Posterior cingulate gyrus (tissue), 11 donors: ENCODE measurements at places on chromosomes 7 and 10.
A peak's percentile ranks its signal among the peaks of the same experiment; 100 is the strongest.

GRCh38 chr7:15308821-15309220, 253.0 kb downstream of the AGMO start:
- no peak for DNase-seq

GRCh38 chr10:27819781-27820531, 74.3 kb upstream of the MKX start:
- DNase-seq, result peak; percentile 49

DNA sequence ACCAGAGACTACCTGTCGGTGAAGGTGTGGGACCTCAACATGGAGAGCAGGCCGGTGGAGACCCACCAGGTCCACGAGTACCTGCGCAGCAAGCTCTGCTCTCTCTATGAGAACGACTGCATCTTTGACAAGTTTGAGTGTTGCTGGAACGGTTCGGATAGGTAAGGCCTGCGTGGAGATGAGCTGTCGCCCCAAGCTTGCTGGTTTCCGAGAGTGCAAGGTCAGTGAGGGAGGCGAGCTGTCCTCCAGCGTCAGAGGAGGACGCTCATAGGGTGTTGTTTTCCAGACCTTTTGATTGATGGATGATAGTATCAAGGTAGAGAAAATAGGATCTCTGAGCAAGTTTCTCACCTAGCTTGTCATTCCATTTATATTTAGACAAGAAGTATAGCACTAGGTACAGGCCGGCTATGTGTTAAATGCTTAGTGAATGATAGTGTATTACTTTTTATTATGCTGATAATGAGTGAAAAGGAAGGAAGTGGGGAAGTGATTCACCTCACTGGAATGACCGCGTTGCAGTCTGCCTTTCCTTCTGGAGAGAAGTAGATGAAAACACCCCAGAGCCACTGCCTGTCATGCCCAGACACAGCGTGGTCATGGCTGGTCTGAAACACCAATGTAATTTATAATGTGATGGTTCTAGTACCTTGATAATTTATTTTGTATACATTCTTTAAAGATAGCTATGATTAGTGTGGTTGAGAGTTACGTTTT, 33.9 kb downstream of the BNIP3 start:
- no peak for DNase-seq

- DNase-seq, result no peak
Measured at GRCh38 chr7:71721742-71722141, 589.8 kb downstream of the GALNT17 start.

GRCh38 chr10:17649836-17650235, 5.9 kb downstream of the STAM start:
- DNase-seq, result no peak

GRCh38 chr10:58780476-58780875, 267.8 kb downstream of the BICC1 start:
- no peak for DNase-seq

- no peak for DNase-seq
Measured at GRCh38 chr10:112531421-112531820, 84.4 kb downstream of the VTI1A start.

DNA sequence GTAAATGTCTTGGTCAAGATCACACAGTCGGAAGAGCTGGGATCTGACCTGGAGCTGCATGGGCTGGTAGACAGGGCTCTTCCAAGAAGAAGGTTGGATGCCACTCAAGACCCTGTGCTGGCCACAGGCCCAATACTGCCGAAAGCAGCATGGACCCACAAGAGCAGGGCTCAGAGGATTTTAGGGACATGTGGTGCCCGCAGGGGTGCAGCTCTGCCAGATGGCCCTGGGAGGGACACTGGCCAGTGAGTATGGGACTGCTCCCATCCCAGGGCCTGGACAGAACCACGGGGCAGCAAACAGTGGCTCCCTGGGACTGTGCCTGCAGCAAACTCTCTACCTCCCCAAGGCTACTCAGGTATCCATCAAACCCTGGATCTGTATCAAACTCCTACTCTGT, 12.4 kb downstream of the MAT1A start:
- DNase-seq, result no peak

GRCh38 chr10:93993414-93993781, 333 bp upstream of the PLCE1 start:
- DNase-seq, result no peak

DNA sequence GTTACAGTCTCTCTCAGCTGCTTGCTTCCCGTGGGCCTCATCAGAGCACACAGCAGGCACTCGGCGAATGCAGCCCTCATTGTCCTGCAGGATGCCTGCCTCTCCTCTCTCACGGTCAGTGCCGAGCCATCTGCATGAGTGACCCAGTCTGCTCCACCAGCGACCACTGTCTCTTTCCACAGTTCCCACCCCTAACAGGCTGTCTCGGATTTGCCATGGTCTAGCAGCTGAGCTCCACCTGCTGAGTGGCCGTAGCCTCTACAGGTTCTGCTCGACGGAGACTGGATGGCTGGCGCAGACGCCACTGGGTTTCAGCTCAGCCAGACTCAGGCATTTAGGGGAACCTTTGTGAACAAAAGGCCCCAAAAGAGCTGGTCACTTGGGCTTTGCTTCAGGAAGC, 209.4 kb upstream of the FOXK1 start:
- no peak for DNase-seq

- DNase-seq, result no peak
Measured at GRCh38 chr7:137587326-137587725, 243.8 kb upstream of the PTN start.

DNA sequence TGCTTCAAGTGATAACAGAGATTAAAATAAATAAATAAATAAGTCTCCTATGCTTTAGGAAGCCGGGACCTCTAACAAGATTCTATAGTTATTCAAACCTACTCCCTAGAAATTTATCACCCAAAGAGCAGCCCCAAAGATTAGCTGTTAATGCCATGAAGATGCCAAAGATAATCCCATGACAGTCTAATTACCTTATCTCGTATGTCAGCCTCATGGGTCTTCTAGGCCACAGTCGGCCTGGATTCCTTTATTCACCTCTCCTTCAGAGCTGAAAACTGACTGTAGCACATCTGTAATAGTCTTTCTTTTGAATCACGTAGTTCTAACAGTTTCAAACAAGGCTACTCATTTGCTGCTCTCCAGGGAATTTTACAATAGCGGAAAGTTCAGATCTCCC, 24.2 kb downstream of the COL1A2 start:
- no peak for DNase-seq

GRCh38 chr10:35058134-35058533, 32.0 kb downstream of the CUL2 start:
- no peak for DNase-seq

DNA sequence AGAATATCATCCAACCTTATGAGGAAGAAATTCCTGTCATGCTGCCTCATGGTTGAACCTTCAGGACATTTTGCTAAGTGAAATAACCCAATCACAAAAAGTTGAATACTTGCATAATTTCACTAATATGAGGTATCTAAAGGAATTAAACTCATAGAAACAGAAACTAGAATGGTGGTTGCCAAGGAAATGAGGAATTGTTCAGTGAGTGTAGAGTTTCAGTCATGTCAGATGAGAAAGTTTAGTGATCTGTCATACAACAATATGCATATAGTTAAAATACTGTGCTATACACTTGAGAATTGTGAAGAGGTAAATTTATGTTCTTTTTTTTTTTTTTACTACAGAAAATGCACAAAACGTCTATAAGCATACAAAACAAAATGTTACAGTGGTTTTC, 60.7 kb downstream of the R3HCC1L start:
- DNase-seq, result no peak

GRCh38 chr10:4239186-4239585, 454.2 kb upstream of the KLF6 start:
- DNase-seq, result no peak

GRCh38 chr7:131618391-131618790, 62.0 kb upstream of the PODXL start:
- no peak for DNase-seq

GRCh38 chr7:5381071-5381772, 42.4 kb downstream of the TNRC18 start:
- DNase-seq, result no peak

DNA sequence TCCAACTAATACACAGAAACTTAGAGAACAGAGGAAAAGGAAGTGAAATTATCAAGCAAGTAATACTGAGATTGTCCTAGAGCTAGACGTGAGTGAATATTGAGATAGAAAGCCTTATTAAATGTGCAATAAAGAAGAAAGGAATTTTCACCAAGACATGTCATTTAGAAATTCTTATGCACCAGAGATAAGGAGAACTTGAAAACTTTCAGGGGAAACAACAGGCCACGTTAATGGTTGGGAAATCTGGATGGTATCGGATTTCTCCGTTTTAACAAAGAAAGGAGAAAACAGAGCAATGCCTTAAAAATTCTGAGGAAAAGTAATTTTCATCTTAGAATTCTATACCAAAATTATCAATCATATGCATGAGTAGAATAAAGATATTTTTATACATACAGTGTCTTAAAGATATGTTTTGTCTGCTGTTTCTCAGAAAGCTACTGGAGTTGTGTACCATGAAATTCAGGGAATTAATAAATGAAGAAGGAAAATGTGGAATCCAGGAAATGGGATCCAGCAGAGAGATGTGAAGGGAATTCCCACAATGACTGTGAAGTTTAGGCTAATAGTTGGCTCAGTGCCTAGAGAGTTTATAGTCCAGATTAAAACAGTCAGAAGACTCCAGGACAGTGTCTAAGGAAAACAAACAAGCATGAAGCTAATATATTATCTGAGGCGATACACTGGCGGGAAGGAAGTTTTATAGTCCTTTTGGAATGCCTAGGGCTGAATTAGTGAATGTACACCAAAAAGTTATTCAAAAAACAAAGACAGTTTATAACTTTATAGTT, 159.5 kb downstream of the PPP1R9A start:
- DNase-seq, result no peak

DNA sequence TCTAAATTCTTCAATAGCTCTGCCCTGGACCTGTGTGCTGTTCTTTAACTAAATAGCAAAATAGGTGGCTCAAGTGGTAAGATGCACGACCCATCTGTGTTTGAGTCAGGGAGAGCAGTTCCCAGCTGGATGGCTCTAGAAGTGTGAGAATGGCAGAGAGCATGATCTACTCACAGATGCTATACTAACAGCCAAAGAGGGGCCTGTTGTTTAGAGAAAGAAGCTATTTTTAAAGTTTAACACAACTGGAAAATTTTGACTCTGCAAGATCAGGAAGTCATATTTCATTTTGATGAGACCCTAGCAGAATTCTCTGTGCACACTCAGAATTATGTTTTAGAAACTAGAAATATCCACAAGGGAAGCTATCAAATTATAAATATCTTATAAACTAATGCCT, 87.4 kb upstream of the PIP4K2A start:
- DNase-seq, result no peak

- DNase-seq, result no peak
Measured at GRCh38 chr10:123380491-123381085, 226.4 kb downstream of the BUB3 start.

- DNase-seq, result no peak
Measured at GRCh38 chr7:24119852-24120251, 164.1 kb upstream of the NPY start.

GRCh38 chr7:24441314-24442027, 131.8 kb upstream of the PALS2 start:
- no peak for DNase-seq

- DNase-seq, result no peak
Measured at GRCh38 chr7:40680657-40681056, 545.9 kb downstream of the SUGCT start.

GRCh38 chr10:130432850-130433249, 296.7 kb downstream of the GLRX3 start:
- DNase-seq, result no peak

DNA sequence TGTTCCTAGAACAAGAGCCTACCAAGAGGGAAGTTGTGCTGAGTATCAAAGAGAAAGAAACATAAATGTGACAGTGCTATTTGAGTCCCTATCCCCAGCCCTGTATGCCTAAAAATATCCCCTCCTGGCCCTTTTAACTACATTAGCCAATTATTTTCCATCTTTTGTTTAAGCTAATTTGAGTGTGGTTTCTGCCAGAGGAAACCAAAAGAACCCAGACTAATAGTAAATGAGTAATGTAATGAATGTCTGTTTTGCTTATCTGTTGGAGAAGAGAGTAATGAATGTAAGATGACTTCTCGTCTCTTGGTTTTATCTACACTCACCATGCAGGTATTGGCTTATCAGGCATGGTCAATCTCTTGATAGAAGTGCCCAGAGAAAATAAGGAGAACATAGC, 134.4 kb upstream of the CDK1 start:
- DNase-seq, result no peak

- no peak for DNase-seq
Measured at GRCh38 chr7:67344481-67345193, 348.0 kb downstream of the TYW1 start.

GRCh38 chr10:80598084-80598798, 60.5 kb downstream of the SH2D4B start:
- DNase-seq, result no peak

- no peak for DNase-seq
Measured at GRCh38 chr10:77455561-77455960, 182.0 kb downstream of the KCNMA1 start.

GRCh38 chr7:1592299-1592871, 22.6 kb upstream of the PSMG3 start:
- DNase-seq, result no peak

GRCh38 chr7:142862786-142863400, 8.0 kb downstream of the EPHB6 start:
- no peak for DNase-seq

DNA sequence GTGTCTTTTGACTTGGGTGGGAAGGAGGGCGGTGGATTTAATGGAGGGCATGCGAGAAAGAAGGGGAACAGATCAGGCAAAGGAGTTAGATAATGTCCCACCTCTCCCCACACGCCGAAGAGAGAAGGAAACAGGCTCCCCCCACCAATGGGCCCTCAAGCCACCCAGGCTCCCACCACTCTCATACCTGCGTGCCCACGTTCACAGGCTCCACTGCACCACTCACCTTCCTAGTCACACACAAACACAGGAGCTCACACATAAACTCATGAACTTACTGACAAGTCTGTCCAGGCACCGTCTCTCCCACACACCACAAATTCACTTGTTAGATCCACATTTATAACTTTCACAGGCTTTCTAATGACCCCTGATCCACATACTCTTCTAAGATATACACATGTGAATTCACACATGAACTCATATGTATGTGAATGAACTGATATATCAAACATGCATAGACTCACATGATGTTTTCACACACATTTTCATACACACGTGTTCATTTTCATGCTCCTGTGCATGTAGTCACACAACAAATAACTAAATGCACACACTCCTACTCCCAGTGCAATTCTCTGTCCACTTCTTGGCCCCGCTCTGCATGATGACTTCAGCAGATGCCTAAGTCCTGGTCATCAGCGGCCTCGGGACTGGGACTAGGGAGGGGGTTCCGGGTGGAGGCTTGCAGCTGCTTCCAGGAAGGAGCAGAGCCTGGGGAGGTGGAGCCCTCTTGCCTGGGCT, 1.5 kb downstream of the LZTS2 start:
- DNase-seq, result peak; percentile 77

- DNase-seq, result no peak
Measured at GRCh38 chr7:90654718-90655427, 58.8 kb downstream of the CDK14 start.

GRCh38 chr7:99124236-99124635, 19.7 kb downstream of the SMURF1 start:
- DNase-seq, result no peak
